ENCODE measurements at places on chromosomes 3 and 15.
A peak's percentile ranks its signal among the peaks of the same experiment; 100 is the strongest.

DNA sequence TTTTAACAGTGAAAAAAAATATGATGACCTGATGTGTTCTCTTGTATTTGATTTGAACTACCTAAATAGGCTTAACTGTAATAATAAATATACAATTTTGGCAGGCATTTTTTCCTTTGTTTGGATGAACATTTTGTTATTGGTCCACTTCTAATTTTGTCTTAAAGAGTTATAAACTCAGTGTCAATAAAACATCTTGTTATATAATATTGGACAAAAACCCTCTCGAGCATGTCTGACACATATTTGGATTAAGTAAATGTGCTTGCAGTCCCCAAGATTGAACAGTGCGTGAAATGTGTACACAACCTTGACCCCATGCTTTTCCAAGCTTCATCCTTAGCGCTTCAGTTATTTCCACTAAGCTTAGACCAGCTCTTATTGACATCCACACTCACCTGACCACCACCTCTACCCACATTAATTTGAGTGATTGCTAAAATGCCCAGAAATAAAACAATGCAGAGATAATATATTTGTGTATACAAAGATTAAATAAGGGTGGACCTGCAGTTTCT lies 131.7 kb upstream of the ZBED2 start:
- DNase-seq = no peak

- DNase-seq = no peak
Observed at GRCh38 chr15:35209838-35210237, 124.7 kb upstream of the NANOGP8 start.

- DNase-seq = no peak
Observed at GRCh38 chr3:192171213-192171612, 556.1 kb downstream of the FGF12 start.

DNA sequence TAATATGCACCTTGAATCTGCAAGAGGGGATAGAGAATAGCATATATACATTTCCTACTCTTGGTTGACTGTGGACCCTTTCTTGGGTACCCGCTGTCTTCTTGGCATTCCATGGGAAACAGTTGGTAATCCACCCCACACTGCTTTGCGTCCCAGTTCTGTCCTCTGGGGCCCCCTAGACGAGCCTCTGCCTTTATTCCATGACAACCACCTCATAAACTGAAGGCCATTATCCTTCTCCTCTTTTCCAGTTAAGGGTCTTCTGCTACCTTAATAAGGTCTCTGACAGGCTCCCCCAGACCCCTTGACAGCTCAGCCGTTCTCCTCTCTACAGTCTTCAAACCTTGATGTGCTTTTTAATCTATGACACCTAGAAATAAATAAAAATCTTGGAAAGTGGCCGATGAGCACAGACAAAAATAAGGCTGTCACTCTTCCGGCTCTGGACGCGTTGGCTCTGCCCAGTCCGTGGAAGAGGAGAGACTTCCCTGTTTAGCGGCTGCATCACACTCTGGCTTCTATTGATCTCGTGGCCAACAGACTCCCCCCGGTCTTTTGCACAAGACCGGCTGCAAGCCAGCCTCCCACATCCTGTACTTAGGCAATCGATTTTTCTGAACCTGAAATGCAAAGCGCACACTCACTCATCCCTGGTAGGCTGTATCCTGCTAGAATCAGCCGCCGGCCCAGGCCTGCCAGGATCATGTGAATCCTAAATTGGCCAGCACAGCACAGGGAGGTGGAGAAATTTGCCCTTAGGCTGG lies 251.0 kb upstream of the TLE3 start:
- DNase-seq = peak; percentile 7

DNA sequence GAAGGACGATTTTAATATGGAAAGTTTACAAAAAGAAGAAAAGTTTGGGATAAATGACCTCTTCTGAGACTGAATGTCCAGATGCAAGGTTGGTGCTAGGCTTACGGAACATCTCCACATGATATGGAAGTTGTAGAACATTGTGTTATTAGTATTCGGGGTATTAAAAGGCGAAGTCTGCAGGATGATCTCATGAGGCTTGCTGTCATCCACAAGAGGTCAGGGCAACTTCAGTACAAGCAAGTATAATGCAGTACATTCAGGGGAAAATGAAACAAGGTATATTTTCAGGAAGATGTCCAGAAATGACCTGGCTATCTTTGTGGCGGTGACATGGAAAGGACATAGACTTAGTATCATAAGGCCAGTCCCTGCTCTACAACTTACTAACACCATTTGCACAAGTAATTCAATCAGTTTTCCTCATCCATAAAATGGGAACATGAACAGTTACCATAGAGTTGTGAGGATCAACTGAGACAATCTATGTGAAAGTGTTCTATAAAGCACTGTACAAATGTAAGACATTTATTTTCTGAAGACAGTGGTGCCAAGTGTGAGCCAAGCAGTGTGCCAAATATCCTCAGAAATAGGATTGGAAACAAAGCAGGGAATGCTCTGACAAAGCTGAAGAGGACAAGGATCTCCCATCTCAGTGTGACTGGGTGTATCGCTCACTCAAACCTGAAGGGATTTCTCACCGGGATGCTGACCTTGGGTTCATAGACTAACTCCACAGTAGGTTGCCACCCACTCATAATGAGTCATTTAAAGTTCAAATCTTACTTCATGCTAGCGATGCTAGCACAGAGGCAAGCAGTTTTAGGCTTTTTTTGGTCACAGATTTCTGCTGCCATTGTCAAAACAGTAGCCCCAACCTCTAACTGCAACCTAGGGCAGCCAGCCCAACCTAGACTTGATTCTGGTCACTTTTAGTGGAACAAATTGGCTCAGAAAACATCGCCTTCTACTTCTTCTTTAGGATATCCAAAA lies 118.3 kb downstream of the TIGIT start:
- DNase-seq = peak; percentile 75

DNA sequence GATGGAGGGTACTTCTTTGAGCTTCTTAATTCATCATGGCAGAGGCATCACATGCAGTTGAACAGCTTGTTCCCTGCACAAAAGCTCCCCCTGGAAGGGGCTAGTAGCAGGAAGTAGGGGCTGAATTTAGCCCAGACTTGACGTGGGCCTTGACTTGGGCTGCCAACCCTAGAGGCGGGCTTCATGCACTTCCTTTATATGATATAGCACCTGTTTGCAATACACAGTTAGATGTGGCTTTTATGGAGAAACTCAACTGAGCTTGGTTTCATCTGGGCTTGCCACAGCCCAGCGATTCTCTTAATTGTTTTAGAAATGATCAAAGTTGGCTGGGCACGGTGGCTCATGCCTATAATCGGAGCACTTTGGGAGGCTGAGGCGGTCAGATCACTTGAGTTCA lies 33.7 kb upstream of the ADGRG7 start:
- DNase-seq = no peak

GRCh38 chr15:42384597-42384996 lies 25.3 kb downstream of the CAPN3 start:
- no peak for DNase-seq

DNA sequence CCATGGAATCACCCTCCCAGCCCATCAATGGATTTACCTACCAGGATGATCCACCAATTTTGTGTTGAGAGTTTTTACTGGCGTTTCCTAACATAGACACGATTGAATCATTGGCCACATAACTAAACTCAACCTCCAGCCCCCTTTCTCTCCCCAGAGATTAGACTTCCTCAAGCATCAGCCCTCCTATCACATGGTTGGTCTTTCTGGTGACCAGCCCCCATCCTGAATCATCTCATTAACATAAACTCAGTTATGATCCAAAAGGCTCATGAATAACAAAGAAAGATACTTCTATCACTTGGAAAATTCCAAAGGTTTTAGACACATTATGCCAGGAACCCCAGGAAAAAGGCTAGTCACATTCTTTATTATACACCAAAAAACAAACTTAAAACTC lies 21.2 kb downstream of the PRKAR2A start:
- peak; percentile 61 for DNase-seq

DNA sequence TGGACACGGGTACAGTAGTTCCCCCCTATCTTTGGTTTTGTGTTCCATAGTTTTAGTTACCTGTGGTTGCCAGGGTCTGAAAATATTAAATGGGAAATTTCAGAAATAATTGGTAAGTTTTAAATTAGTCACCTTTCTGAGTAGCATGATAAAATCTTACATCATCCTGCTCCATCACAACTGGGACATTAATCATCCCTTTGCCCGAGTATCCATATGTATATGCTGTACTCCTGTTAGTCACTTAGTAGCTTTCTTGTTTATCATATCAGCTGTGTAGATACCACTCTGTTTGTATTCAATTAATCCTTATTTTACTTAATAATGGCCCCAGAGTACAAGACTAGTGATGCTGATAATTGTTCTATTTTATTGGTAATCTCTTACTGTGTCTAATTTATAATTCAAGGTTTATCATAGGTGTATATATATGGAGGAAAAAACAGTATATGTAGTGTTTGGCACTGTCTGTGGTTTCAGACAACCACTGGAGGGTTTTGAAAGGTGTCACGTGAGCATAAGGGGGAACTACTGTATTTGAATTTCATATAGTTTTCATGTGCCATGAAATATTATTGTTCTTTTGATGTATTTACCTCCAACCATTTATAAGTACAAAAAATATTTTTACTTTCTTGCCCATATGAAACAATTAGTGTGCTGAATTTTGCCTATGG lies 41.4 kb downstream of the CTDSPL2 start:
- peak; percentile 9 for DNase-seq

GRCh38 chr15:72203507-72203837 lies 5.9 kb upstream of the GRAMD2A start:
- no peak for DNase-seq
